ENCODE measurements at places on chromosomes 5 and 9. TPM values are rescaled to one million over a fixed set of nuclear protein-coding genes. Genes with fewer than 3 reads are reported as not detected.

CAAP1 gene
- total RNA-seq: 19.1 TPM

ARL14EPL gene
- total RNA-seq: 22.9 TPM

DNA sequence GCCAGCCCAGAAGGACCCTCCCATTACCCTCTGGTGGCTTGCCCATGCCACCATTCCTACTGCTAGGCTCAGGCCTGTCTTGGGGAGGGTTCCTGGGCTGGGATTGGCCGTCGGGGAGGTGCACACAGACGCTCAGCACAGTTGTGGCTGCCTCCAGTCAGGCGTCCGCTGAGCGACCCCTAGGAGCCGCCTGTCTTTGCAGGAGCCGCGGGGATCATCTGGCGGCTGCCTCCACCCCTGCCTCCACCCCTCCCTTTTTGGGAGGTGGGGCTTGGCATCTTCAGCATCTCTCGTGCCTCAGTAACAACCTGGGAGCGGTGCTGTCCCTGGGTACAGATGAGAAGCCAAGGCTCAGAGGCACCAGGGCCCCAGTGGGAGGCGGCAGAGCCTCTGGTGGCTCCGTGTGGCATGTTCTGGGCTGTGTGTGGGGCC is 39.6 kb downstream of the RXRA start:
- DNase-seq: no peak

DNA sequence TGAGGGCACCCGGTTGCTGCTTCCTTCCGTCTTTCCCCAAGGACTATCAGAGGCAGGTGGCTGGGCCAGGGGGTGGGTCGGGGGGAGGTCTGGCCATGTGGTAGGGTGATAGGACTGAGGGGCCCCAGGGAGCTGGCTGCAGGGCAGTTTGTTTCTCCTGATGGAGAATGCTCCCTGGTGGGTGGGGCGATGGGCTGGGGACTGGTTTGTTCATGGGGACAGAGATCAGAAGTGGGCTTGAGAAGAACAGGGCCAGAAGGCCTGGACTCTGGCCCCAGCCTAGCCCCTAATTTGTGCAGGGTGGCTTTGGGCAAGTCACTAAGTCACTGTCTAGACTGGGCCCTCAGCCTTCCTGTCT is 117.4 kb downstream of the RGS3 start:
- no peak for DNase-seq

HAPLN1 gene
- total RNA-seq: 0.05 TPM

DNA sequence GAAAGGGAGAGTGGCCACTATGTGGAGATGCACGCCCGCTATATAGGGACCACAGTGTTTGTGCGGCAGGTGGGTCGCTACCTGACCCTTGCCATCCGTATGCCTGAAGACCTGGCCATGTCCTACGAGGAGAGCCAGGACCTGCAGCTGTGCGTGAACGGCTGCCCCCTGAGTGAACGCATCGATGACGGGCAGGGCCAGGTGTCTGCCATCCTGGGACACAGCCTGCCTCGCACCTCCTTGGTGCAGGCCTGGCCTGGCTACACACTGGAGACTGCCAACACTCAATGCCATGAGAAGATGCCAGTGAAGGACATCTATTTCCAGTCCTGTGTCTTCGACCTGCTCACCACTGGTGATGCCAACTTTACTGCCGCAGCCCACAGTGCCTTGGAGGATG is 19.8 kb downstream of the RGMB start:
- DNase-seq: no peak

DNA sequence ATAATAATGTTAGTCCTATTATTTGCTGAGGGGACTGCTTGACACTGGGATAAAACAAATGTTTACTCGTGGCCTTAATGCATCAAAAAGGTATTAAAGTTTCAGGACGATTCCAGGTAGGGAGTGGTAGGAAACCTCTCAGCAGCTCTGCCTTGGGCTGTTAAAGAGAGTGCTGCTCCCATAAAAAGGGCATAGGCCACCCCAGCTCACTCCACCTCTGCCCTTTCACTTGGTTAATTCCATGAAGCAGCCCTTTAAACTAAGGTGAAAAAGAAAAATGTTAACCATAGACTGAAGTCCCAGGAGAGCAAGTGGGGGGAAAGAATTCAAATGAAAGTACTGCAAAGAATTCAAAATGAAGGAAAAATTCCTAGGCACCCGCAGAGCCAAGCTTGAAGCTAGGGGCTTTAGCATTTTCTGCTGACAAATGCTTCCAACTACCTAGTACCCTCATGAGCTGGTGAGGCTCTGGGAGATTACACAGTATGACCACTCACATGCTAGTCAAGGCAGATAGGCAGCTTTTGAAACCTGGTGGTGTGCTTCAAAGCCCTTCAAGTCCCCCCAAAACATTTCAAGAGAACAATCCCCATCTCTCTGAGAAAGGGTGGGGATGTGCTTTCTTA is 8.5 kb downstream of the KLF9 start:
- no peak for DNase-seq

- DNase-seq: no peak
Observed at GRCh38 chr9:95845751-95846150, 29.7 kb upstream of the ERCC6L2 start.

INSYN2B gene
- not detected for total RNA-seq

GRCh38 chr5:157215514-157216167 is 35.0 kb downstream of the ITK start:
- DNase-seq: no peak

DNA sequence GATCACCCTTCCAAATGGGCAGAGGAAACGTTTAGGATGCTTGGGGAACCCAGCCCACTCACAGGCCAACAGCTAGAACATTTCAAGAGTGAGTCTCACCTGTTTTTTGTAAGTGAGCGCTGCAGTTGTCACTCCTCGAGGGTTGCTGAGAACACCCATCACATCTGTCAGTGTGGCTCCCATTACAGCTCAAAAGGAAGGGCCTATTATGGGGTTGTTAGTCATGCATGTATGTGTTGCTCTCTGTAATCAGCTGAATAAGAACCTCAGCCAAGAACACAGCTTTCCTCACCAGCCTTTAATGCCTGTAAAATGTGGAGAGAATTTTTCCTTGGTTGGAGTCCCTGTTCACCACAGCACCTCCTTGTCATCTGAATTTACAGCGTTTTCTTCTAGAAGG is 196.3 kb upstream of the KLF4 start:
- no peak for DNase-seq

DNA sequence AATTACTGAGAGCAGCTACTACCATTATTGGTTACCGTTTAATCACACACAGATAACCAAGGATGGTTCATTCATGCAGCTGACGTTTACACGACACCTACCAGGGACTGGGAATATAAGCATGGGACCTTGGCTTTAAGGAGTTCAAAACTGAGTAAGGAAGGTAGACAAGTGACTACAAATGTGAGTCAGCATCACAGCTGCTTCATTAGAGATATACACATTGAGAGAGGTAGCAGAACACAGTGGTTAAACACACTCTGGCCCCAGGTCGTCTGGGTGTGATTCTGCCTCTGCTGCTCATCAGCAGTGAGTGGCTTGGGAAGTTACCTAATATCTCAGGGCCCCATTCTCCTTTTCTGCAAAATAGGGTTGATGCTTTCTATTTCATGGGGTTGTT is 268.6 kb downstream of the NR3C1 start:
- no peak for DNase-seq

EMB gene
- 15.2 TPM for total RNA-seq

GRCh38 chr9:17528859-17529258 is 50.0 kb upstream of the SH3GL2 start:
- no peak for DNase-seq

SMIM33 gene
- not detected for total RNA-seq

DNA sequence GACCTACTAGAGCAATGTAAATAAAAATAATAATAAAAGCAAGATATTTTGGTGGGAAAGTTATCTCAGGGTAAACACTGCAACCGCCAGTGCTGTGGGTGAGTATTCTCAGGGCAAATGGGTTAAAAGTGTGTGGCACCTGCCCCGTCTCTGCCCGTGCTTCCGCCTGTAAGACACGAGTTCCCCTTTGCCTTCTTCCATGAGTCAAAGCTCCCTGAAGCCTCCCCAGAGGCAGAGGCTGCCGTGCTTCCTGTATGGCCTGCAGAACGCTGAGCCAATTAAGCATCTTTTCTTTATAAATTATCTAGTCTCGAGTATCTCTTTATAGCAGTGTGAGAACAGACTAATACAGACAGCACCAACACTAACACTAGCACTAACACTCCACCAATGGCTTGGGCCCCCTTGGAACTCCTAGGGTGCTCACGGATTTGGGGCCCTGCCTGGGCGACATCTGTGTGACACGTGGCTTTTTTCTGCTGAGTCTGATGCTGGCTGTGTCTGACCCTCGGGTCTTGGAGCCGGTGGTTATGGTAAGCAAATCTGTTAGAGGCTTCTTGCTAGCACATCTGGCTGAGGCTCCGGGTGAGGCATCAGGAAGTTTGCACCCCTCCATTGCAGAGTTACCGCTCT is 10.6 kb downstream of the PLEKHG4B start:
- DNase-seq: no peak

DNA sequence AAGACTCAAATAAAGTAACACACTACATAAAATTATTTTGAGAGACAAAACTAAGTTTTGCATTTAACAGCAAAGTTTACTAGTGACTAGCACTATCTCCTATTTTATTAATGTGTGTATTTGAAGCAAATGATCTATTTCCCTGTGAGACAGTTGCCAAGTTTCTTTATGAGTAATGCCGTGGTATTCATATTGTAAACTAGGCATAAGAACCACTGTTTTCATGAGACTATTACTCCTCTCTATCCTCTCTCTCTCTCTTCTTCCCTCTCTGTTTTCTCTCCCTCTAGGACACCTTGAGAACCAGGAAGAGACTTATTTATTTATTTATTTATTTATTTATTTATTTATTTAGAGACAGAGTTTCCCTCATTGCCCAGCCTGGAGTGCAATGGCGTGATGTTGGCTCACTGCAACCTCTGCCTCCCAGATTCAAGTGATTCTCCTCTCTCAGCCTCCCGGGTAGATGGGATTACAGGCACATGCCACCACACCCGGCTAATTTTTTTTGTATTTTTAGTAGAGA is 61.1 kb downstream of the MLANA start:
- no peak for DNase-seq

GRCh38 chr9:137945581-137945980 is 68.0 kb downstream of the CACNA1B start:
- DNase-seq: no peak

- DNase-seq: no peak
Observed at GRCh38 chr5:107154593-107154992, 516.1 kb downstream of the EFNA5 start.

GRCh38 chr5:174935854-174936474 is 211.6 kb downstream of the MSX2 start:
- DNase-seq: peak; percentile 51

DNA sequence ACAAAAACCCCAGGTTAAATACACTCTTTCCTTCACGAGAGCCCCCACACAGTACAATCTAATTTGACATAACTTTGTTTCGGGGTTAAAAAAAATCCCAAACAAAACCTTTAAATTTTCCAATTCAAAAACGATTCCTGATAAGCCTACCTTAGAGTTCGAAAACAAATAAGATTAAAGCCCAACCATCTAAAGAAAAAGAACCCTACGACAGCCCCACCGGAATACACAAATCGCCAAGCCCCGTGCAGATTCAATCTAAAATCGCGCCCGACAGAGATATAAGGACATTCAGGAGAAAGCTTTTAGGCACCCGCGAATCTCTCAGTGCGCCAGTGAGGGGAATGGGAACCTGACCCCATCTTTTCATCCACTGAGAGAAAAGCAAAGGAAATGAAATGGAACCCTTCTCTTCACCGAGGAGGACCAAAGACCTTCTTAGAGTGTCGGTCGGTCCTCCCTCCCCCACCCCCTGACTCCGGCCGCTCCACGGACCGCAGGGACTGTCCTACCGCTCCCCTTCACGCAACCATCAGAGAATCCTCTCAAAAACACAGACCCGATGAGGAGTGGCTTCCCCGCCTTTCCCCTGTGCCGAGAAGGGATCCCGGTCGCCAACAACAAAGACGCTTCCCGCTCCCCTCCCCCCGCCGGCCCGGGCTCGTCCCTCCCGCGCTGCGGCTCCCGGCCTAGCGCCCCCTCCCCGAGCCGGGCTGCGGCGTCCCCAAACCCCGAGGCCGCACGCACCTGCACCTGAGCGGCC is 925 bp downstream of the ABHD17B start:
- DNase-seq: no peak

IL17B gene
- 0.81 TPM for total RNA-seq

DNA sequence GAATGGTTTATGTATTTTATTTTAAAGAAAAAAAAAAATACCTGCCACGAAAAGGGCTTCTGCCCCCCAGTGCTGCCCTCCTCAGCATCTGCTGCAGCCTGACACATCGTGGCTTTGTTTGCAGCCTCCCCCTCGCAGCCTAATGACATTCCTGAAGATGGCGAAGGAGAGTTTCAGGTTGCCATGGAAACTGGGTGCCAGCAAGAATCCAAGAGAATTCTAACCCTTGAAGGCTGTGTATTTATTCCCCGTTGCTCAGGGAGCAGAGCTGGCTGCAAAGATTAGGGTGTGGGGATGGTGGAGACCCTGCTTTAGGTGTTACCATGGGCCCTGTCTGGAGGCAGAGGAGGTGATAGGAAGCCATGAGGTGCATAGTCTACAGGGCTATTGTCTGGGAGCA is 126.6 kb downstream of the NSG2 start:
- no peak for DNase-seq

GRCh38 chr9:71670121-71670520 is 98.2 kb downstream of the CEMIP2 start:
- no peak for DNase-seq

- DNase-seq: no peak
Observed at GRCh38 chr5:102049517-102049916, 246.6 kb downstream of the SLCO4C1 start.

FBP2 gene
- total RNA-seq: not detected

GHR gene
- not detected for total RNA-seq

TEK gene
- total RNA-seq: 0.15 TPM

OGN gene
- total RNA-seq: 0.15 TPM

- DNase-seq: no peak
Observed at GRCh38 chr9:128683340-128684064, 5.5 kb upstream of the SET start.

CRB2 gene
- 0.07 TPM for total RNA-seq

DNA sequence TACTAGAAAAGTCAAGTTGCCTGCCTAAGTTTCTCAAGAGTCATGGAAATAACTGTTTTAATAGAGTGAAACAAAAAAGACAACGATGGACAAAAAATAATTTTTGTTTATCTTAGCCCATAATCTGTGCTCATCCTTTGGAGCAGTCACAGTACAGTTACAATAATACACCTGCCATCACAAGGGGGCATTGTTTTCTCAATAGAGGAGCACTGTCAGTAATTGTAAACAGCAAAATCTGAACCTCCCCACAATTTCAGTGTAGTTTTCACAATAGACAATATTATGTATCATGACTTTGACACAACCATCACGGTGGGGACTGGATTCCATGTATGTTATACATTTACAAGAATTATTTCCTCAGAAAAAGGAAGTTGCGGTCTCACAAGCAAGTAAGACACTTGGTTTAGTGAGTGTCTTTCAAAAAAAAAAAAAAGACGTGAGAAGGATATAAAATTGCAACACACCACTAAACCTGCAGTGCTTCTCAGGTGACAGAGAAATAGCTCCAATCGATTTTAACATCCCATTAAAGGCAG is 586.3 kb downstream of the PTPRD start:
- DNase-seq: no peak

MACROH2A1 gene
- total RNA-seq: 218 TPM

DNA sequence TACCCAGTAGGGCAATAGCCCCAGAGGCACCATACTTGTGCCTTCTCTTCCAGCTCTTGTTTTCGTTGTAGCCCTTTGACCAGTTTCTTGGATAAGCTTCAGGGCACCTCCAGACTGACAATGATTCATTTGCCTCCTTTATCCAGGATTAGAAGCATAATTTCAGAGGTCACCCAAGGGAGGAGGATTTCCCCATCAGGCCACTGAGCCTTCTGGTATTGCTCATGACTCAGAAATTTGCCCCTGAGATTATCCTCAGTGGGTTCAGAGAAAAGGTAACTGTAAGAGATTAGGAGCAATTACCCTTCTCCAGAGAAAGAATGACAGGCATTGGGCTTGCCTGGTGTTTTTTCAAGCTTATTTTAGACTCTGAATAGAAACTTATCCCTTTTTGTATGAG is 147.9 kb downstream of the MSX2 start:
- no peak for DNase-seq
